Dermis blood vessel endothelial cell (primary cell): ENCODE measurements at places on chromosomes 2 and 18. TPM values are rescaled to one million over a fixed set of nuclear protein-coding genes. Genes with fewer than 3 reads are reported as not detected.

- peak; percentile 59 for DNase-seq
These were observed 691 bp downstream of the BIRC6 start for GRCh38 chr2:32357318-32358110.

GRCh38 chr18:8005870-8006569 lies 438.9 kb downstream of the PTPRM start:
- DNase-seq: no peak

DNA sequence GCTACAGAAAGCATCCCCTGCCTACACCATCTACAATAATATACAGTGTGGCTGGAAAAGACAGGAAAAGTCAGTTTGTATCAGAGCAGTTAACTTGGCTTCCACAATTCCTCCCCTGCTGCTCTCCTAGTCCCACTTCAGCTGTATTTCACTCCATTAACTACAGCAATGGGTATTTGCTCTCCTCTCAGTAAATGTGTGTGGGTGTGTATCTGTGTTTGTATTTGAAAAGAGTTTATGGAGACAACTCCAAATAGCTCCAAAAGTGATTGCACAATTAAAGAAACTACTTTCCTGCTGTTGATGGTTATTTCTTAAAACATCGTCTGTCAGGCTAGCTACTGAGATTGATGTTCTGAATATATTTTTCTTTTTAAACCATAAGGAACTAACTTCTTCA lies 333.7 kb upstream of the FIGN start:
- DNase-seq: no peak

DNA sequence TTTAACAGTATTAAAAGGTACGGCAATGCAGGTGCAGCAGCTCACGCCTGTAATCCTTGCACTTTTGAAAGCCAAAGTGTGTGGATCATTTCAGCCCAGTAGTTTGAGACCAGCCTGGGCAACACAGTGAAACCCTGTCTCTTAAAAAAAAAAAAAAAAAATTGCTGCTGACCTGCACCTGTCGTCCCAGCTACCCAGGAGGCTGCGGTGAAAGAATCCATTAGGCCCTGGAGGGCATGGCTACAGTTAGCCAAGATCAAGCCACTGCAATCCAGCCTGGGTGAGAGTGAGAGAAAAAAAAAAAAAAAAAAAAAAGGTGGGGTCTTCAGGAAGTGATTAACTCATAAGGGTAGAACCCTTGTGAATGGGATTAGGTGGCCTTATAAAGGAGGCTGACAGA lies 12.8 kb downstream of the CUL3 start:
- no peak for DNase-seq

RNF152 gene
- 88.8 and 91.2 TPM in 2 replicates for total RNA-seq

- DNase-seq: no peak
These were observed 292.4 kb downstream of the ZEB2 start for GRCh38 chr2:144227427-144228105.
